ENCODE measurements at places on chromosomes 5 and 9.
A peak's percentile ranks its signal among the peaks of the same experiment; 100 is the strongest.

DNA sequence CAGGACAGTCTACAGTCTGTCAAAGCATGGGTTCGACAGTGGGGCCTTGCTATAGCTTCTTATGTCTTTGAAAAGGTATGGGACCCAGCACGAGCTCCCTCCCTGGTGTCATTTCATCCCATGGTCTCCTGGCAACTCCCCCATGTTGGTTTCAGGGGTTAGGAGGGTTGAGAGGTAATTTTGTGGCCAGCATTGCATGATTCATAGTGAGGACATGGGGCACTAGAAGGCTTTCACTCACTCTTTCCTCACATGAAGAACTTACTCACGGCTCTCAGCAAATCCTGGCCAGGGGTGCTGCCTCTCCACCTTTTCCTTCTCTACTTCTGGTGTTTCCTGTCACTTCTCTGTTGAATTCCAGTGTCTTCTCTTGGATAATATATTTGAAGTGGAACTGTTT is 134.7 kb upstream of the TNPO1 start:
- DNase-seq = no peak

GRCh38 chr5:180627386-180628120 is 21.8 kb downstream of the FLT4 start:
- DNase-seq = no peak

DNA sequence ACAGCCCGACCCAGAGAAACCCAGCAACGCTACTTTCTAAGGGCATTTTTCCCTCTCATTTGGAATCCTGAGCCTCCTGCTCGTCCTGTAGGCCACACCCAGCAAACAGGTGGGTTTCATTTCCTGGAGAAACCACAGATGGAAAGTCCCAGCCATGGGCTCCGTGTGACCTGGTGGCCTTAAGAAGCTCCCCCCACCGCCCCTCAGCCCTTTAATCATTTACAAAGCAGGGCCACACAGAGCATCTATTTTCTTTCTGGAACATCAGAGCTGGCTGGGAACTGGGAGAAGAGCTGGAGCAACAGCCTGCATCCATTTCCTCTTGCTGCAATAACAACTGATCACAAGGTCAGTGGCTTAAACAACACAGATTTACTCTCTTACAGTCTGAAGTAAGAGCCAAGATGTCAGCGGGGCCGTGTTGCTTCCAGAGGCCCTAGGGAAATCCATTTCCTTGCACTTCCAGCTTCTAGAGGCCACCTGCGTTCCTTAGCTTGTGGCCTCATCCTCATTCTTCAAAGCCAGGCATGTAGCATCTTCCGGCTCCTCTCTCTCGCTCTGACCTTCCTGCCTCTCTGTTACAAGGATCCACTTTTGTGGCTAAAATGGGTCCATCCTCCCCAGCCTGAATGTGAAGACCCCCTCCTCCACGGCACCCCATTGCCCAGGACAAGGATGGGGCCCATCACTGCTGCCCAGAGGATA is 40.5 kb downstream of the C9orf50 start:
- no peak for DNase-seq

GRCh38 chr9:98804083-98804482 is 3.4 kb upstream of the GALNT12 start:
- no peak for DNase-seq

GRCh38 chr5:114360816-114361723 is 800 bp upstream of the KCNN2 start:
- DNase-seq = peak; percentile 60

DNA sequence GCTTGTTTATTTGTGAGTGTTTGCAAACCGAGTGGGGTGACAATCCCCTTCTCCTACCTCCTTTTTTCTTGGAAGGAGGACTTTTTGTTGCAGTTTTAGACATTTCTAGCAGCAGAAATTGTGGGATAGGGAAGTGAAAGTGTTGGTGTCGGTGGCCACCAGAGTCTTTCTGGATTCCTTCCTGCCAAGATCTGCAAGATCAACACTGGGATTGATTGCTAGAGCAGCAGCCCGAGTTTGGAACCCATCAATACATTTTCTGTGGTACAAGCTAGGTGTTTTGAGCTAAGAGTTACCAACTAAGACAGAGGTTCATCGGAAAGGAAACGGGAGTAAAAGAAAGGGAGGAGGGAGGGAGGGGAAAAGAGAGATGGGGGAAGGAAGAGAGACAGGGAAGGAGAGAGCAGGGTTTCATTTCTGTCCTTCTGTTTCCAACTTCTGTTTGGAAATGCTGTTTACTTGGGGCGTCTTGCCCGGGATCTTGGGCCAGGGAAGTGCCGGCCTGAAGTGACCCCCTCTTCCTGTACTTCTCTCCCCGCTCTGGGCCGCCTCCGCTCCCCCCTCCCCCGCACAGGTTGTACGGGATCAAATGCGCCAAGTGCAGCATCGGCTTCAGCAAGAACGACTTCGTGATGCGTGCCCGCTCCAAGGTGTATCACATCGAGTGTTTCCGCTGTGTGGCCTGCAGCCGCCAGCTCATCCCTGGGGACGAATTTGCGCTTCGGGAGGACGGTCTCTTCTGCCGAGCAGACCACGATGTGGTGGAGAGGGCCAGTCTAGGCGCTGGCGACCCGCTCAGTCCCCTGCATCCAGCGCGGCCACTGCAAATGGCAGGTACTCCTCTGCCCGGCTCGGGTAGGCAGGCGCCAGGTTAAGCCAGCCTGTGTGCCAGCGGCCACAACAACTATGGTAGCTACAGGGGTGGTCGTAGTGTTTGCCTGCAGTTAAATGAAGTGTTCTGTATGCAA is 4.0 kb downstream of the ISL1 start:
- peak; percentile 54 for DNase-seq

DNA sequence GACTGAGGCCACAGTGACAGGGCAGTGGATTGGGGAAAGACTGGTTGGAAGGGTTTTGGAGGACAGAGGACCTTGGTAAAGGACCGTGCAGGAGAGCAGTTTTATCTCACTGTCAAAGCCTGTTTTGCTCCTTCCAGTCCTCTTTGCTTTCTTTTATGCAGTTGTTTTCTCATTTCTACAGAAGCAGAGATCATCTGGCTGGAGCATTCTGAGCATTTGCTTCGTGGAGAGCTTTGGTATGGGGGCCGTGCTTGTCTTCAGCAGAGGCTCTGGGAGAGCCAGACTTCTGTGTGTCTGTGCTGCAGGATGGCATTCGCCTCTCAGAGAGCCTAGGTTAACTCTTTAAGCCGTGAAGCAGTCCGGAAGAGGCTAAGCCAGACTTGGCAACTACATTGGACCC is 171.8 kb upstream of the TUT7 start:
- no peak for DNase-seq
